ENCODE measurements at places on chromosomes 6 and 20.
A peak's percentile ranks its signal among the peaks of the same experiment; 100 is the strongest.

DNA sequence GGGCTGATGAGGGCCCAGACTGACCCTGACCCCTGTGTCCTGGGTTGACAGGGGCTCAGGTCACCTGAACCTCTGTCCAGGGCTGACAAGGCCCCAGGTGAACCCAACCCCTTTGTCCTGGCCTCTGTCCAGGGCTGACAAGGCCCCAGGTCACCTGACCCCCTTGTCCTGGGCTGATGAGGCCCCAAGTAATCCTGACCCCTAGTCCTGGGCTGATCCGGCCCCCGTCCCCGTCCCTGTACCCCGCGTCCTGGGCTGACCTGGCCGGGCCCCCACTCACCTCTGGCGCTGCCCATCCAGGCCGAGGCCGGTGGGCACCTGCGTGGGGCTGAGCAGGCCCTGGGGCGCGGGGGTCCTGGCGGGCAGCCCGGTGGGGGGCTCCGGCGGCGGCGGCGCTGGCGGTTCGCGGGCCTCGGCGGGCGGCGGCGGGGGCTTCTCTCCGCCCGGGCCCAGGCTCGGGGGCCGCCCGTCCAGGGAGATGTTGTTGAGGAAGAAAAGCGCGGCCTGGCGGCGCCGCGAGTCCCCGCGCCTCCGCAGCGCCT is 379 bp downstream of the CABLES2 start:
- DNase-seq, result no peak

DNA sequence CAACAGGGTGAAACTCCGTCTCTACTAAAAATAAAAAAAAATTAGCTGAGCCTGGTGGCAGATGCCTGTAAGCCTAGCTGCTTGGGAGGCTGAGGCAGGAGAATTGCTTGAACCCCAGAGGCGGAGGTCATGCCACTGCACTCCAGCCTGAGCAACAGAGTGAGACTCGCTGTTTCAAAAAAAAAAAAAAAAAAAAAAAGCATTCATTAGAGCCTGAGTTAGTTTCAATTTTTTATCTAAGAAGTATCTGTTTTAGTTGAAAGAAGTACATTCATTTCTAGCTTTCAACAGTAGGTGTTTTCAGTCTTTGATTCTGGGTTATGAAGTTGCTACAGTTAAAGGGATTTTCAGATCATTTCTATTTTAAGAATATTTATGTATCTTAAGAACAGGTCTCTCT is 42.2 kb downstream of the ZNF292 start:
- DNase-seq, result no peak

DNA sequence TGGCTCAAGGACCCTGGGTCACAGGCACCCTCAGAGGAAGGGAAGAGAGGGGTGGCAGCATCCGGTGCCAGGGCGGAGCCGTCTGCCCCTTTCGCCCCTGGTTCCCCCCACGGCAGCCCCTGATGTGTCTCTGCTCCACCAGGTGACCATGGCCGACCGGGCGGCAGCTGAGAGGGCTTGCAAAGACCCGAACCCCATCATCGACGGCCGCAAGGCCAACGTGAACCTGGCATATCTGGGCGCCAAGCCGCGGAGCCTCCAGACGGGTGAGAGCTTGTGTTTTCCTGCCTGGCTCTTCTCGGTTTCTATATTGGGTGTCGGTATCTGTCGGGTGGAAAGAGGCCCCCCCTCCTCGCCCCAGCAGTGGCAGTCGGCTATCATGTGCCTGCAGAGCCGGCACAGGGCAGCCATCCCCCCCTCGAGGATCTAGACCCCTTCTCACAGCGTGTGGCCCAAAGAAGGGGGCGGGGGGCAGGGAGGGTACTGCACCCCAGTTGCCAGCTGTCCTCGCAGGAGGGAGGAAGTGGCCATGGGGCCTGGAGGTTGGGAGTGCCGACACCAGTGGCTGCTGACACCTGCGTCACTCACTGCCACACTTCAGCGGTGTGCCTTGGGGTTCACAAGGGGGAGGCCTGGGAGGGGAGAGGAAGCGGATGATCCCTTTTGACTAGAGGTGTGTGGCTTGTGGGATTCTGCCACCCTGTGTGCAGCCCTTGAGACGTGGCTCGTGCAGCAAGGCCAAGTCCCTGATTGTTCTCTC is 1.5 kb downstream of the RBM38 start:
- DNase-seq, result peak; percentile 46

- DNase-seq, result no peak
Measured at GRCh38 chr6:26411751-26412150, 9.7 kb downstream of the BTN3A1 start.

DNA sequence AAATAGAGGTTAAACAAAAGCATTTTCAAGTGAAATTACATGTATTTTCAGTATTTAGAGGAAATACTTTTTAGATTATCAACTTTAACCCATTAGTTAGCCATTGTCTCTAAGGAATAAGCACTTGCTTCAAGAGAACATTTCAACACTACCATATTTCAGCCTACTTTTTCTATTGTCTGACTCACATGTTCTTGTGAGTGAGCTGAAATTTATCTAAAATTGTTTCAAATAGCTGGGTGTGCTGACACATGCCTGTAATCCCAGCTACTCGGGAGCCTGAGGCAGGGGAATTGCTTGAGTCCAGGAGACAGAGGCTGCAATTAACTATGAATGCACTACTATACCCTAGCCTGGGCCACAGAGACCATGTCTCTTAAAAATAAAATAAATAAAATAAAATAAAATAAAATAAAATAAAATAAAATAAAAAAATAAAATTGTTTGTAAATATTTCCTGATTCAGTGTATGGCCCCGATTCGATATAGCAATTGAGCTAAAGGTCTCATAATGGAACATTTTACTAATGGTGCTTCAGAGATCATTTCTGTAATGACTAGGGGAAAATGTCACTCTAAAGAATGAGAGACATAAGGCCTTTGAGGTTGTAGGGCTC is 324.6 kb upstream of the PLCB4 start:
- DNase-seq, result no peak

GRCh38 chr20:17533396-17533795 is 2.2 kb upstream of the BFSP1 start:
- DNase-seq, result no peak

- no peak for DNase-seq
Measured at GRCh38 chr20:23598481-23598880, 7.2 kb downstream of the CST9 start.

DNA sequence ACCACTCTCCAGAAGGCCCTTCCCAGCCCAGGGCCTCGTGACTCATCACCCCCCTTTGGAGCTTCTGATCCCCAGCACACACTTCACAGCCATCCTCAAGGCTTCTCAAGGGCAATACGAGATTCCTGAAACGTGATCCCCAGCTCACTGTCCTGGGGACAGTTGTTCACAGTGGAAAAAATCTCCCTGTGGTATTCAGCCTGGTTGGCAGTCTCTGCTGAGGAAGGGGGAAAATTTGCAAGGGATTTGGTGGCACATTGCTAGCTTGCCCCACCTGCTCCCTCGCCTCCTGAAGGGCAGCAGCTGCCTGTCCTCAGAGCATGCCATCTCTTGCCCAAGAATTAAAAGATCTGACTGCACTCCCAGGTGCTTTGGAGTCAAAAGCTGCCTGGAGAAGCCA is 20.7 kb upstream of the PKHD1 start:
- no peak for DNase-seq

GRCh38 chr6:127690092-127690491 is 113.1 kb downstream of the C6orf58 start:
- DNase-seq, result no peak

DNA sequence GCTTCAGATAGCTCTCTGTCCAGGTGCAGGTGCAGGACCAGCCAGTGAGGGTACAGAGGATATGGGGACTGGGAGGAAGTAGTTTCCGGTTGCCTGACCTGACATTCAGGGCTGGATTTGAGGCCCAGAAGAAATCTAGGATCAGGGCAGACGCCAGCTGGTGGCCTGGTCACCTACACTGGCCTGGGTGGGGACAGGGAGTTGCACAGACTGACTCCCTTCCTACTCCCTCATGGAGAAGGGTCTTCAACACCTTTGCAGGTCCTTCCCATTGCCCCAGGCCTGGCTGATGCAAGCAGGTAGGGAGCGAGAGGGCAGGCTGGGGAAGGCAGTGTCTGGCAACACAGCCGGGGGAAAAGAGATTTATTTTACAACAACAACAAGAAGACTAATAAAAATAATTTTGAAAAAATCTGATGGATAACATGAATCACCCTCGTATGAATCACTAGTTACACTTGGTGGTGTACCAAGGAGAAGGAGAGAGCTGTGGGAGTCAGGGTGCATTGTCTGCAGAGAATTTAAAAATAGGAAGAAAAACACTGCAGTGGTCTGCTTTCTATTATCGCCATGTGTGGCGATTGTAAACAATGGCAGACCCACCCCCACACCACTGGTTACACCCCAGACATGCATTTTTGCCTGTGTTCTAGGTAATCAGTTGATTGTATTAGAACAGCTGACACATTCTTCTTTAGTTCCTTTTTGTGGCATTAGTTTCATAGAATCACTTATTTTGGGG is 62.3 kb upstream of the SNX9 start:
- DNase-seq, result no peak

GRCh38 chr6:75550544-75551167 is 51.0 kb upstream of the SENP6 start:
- no peak for DNase-seq

DNA sequence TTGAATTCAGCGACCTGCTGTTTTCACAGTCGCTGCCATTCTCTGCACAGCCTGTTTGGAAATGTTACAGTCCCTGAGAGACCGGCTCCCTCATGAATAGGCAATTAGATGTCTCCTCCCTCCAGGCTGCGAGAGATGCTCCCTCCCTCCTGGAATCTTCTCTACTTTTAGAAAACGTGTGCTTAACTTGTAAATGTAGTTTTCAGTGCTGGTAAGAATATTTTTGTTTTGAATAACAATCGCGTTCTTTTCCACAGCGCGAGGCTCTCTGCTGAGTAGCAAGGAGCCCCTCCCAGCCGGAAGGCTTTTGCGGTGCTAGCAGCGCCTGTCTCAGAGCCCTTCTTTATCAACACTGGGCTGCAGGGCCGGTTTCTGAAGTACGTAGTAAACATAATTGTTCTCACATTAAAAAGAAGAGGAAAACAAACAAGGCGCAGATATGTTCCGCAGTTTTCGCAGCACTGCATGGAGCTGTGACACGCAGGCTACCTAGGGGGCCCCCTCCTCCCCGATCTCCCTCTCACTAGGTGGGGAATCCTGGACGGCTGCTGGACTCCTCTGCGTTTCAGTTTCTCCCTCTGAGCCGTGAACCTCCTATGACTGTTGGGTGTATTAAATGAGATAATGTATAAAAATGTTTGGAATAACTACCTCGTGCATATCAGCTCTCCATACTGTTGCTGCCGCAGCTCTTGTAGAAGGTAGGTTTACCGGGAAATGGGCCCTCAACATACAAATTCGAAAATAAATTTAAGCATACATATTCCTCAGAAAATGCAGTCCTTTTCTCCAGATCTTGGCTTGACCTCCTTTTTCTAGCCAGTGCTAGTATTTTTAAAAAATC is 79.0 kb upstream of the SPACA1 start:
- no peak for DNase-seq

DNA sequence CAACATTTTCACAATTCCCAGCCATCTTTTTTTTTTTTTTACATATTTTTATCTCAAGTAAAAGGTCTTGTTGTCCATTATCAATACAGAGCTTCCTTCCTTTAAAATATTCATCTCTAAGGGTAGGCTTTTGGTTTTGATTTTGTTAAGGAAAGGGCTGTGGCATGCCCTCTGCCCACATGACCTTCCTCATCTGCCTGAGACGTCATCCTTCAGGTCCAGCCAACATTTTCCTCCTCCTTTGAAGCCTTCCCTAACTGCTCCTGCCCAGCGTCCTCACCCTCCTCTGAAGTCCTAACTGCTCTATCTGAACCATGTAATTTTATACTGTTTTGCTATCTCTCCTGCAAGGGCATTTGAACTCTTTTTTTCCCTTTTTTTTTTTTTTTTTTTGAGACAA is 73.9 kb upstream of the TGM3 start:
- DNase-seq, result no peak

- DNase-seq, result no peak
Measured at GRCh38 chr6:133641104-133641503, 247.8 kb upstream of the TCF21 start.

DNA sequence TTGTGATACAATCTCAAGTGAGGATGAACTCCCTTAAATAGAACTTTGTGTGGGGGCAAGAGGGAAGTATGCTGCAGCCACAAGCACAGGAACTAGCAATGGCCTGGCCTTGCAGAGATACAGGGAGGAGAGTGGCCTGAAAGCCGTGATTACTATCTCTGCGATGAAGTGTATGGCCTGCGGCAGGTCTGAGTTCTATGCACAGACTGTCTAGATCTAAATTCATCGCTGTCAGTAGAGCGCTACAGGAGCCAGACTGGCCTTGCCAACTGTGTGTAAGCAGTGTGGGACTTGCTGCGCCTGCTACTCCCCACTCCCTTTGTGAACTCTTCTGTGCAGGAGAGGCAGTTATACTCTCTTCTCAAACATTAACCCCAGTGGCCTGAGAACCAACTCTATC is 997.0 kb downstream of the GRIK2 start:
- no peak for DNase-seq

DNA sequence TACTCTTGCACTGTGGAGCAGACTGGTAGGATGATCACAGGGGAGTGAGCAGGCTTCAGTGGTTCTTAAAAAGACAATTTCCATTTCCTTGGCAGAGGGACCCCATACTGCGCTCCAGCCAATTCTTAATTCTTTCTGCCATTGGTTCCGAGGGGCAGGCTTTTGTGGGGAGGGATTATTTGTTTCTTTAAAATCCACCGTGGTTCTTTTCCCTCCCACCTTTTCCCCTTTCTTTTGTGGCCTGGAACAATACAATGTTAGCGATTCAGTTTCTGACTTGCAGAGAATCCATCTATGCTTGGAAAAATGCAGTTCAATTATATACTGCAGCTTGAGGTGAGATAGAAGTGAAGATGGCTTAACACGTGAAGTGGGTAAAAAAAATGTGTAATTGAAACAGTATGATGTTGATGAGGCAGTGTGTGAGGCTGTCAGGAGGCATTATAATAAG is 379.0 kb upstream of the FLRT3 start:
- no peak for DNase-seq
